ENCODE measurements at places on chromosomes 3 and 15.

DNA sequence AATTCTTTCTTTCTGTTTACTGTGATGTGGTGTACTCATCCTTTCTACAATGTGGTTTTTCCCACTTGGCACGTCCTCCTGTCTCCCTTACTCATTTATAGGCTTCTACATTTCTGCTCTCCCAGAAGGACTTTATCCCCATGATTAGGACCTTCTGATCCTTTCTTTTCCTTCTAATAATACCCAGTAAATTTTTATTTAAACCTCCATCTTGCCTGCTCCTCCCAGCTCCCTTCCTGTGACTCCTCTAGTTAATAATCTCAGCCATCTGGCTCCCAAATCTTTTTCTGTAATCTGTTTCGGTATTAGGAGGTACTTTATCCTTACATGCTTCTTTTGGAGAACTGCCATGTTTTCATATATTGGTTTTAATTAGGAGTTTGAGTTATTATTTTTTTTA, 11.2 kb upstream of the P2RY1 start:
- DNase-seq, result no peak

- no peak for DNase-seq
These were observed 51.7 kb downstream of the CLDN11 start for GRCh38 chr3:170470063-170471016.

DNA sequence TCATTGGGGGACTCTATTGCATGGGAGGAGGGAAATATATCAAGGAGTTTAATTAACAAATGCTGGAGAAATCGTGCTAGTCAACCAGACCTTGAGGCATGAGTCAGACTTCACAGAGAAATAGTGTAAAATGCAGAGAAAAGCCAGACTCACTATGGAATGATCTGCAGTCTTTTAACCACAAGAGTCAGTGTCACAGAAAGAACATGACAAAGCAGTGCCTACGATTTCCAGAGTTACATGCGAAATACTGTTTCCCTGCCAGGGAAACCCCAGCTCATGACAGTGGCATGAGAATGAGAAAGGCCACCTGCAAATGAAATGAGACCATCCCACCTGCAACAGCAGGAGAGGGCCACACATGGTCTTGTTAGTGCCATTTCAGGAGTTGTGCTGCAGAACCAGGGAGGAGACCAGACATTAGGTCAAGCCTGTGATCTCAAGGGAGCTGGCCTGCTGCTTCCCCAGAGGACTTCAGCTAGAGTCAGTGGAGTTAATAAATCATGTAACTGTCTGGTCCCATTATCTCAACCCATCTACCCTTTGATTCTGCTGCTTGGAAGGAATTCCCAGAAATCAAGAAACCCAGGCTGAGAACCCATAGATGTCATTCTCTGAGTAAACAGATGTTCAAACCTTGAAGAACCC, 79.0 kb downstream of the ERC2 start:
- DNase-seq, result no peak

DNA sequence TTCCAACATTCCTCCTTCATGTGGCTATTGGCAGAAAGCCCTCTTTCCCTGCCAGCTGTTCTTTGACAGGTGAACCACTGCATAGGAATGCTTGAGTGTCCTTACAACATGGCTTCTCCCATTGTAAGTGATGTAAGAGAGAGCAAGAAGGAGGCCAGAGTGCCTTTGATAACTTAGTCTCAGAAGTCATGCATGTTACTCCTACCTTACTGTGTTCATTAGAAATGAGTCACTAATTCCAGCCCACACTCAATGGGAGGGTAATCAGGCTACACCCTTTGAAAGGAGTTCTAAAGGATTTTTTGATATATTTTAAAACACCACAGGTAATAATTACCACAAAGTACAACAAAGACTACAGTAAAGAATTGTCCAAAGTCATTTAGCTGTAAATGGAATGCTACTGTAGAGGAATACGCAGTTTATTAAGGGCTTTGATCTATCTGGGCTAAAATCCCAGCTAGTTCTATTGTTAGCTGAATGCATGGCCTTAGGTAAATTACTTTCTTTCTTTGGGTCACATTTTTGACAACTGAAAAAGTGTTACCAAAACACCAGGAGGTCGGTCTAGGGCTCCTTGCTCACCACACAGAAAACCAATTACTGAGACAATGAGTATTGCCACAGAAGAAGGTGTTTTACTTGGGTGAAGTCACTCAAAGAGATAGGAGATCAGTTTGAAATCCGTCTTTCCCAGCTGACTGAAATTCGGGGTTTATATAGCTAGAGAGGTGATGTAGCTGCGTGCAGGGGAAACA, 154.9 kb downstream of the GRM7 start:
- DNase-seq, result no peak

DNA sequence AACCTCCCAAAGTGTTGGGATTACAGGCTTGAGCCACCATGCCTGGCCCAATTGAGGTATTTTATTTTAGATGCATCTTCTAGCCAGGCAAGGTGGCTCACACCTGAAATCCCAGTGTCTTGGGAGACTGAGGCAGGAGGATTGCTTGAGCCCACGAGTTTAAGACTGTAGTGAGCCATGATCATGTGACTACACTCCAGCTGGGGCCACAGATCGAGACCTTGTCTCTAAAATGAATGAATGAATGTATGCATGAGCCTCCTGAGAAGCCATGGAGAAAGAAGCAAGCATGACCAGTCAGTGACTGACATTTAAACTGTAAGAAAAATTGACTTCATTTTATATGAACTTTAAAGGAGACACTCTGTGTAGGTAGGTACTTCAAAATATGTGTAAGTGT, 105.7 kb downstream of the ZNF609 start:
- no peak for DNase-seq

DNA sequence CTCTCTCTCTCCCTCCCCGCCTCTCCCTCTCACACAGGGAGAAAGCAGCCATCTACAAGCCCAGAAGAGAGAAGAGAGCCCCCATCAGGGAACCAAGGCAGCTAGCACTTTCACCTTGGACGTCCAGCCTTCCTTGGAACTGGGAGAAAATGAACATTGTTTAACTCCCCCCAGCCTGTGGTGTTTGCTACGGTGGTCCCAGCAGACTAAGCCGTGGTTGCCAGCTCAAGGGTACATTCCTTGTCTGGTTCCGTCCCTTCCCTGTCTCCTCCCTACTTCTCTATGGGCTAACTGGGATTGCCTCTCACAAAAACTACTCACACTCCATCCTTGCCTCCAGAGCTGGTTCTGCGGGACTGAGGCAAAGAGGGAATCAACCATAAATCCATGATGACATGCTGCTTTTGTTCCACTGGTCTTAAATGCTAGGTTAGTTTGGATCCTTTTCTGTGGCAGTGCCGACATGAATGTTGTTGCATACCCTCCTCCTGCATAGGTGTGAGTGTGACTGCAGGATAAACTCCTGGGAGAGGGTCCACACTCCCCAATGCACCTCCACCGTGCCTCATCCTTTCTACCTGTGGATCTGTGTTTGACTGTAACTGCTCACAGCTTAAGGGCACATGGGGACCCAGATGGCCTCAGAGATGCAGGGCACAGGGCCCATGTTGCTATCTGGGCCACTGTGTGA, 12.0 kb downstream of the C3orf22 start:
- no peak for DNase-seq

GRCh38 chr15:88509321-88509720, 37.2 kb downstream of the DET1 start:
- DNase-seq, result no peak

DNA sequence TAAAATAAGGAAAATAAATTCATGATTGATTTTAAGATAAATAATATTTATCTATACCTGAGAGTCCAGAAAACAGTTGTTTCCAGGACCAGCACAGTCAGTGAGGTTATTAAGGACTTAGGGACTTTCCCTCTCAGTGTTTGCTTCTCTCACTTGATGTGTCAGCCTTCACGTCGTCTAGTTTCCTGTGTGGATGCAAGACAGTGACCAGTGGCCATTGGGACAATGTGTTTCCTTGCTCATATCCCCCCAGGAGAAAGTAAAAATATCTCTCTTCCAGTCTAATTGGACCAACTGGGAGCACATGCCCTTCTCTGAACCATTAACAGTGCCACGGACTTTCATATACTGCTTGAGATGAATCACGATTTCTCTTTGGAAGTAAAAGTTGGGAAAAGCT, 157.8 kb upstream of the CTNNB1 start:
- no peak for DNase-seq

DNA sequence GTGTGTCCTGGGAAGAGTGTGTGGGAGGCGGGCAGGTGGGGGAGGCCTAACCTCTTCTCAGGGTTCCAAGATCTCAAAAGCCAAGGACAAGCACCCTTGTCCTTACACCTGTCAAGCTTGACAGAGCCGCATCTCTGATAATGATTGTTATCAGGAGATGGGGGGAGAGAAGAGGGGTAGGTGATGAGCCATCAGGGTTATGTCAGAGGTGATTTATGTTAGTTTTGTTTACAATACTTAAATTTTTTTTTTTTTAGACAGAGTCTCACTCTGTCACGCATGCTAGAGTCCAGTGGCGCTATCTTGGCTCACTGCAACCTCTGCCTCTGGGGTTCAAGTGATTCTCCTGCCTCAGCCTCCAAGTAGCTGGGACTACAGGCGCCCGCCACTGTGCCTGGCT, 7.4 kb upstream of the NCBP2 start:
- no peak for DNase-seq

DNA sequence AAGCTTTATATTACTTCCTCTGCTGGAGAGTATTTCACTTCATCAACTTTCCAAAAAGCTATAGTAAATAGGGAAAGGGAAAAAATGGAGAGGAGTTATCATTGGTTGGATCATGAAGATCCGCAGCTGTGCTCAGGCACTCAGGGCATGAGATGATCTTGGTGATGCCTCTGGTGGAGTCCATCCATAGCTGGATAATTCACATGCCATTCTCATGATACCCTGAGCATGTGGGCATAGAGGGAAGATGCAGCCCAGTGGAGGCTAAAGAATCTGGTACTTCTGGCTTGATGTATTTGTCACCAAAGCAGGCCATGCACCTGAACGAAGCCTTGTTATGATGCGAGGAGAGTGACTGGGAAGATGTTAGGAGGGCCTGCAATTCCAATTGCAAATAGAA, 150.2 kb downstream of the CHST2 start:
- no peak for DNase-seq

GRCh38 chr3:186487819-186488218, 56.4 kb downstream of the CRYGS start:
- no peak for DNase-seq

DNA sequence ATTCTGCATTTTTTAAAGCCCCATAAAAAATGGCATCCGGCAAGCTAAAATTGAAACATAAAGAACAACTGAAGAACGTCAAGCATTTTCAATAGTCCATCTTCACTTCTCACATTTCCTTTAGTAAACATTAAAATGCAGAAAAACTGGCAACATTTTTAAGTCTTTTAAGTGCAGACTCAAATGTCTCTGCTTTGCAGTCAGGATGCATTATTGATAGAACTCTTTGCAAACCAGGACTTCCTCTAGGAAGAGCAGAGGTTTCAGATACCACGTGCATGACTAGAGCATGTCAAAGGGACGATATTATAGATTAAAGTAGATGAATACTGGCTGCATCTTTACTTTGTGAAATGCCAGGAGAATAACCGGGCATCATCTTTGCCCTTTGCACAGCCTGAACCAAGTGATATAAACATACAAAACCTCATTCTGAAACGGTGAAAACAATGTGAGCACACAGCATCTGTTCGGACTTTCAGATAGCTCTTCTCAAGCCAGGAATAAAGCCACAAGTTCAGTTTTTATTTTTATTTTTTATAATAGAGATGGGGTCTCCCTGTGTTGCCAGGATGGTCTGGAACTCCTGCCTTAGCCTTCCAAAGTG, 65.1 kb downstream of the LDHAL6B start:
- DNase-seq, result no peak

- DNase-seq, result no peak
These were observed 869.1 kb downstream of the TBL1XR1 start for GRCh38 chr3:176328198-176328597.

DNA sequence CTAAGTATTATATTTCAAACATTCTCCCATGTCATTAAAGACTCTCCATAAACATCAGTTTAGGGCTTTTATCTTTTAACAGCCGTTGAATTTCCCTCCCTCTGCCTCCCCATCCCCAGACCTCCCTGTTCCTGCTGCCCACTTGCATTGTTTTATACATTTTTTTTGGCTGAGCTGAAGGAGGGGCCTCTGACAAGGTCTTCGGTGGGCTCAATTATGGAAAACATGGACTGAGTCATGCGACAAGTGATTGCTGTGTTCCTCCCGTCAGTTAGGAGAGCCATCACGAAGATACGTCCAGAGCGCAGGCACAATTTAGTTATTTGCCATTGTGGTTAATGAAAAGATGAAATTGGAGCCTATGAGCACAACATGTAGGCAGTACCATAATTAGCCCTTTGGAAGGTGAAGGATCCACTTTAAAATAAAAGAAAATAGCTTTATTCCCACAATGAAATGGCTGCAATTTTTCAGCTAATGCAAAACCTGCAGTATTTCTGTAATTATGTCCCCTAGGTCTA, 12.0 kb upstream of the NMNAT3 start:
- no peak for DNase-seq

GRCh38 chr15:70628549-70628896, 134.8 kb downstream of the UACA start:
- no peak for DNase-seq

- no peak for DNase-seq
These were observed 5.2 kb upstream of the EIF1B start for GRCh38 chr3:40304352-40304751.

- DNase-seq, result no peak
These were observed 223.4 kb upstream of the IL12A start for GRCh38 chr3:159765030-159765859.

DNA sequence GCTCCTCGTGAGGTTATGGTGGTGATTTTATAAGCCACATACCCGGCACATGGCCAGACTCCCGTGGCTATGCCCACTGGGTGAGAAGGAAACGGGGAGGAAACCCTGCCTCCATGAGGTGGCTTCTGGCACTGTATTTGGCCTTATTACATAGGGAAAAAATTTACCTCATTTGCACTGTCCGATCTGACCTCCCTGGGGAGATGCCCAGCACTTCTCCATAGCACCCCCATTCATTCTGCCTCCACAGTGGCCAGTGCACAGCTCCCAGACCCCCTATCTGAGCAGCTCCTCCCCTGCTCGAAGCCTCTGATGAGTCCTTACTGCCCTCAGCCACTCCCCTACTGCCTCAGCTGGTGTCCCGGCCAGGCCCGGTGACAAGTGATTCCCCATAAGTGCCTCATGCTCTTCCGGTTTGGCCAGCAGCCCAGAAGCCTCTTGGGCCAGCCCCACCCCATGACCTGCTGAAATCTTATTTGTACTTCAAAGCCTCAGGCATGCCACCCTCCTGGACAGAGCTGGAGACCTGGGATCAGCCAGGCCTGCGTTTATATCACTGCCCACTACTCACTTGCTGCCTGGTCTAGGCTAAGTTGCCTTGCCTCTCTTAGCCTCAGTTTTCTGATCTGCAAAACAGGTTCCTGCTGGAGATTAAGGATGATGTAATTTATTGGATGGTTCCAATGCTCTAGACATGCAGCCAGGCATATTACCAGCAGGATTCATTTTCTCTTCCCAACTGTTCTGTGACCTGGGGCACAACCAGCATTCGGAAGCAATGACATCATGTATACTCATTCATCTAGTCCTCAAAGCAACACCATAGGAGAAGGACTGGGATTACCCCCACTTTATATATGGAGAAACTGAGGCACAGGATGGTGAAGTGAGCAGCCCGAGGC, 30.6 kb upstream of the SLC6A6 start:
- DNase-seq, result no peak
